NCI-H1105 treated with DMSO at 0.1 percent for 48 hours (cell line): ENCODE measurements at places on chromosomes 5 and 9.

GRCh38 chr9:127598839-127599549 lies 13.1 kb upstream of the STXBP1 start:
- no peak for DNase-seq

- no peak for DNase-seq
These were observed 49.4 kb downstream of the AP3B1 start for GRCh38 chr5:78245136-78245535.

DNA sequence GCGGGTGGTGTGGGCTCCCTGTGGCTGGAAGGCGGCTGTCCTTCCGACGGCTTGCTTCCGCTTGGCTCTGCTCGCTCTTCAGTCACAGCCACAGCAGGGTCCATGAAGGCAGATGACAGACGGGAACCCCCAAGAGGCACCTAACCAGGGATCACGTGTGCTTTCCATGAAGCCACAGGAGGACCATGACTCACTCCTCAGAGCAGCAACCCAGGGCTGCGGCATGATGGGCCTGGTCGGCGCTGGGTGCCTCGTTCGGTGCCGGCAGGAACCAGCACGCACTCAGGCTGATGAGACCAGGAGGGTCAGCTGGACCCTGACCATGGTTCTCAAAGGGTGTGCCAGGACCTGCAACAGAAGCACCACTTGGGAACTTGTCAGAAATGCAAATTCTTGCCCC lies 32.8 kb upstream of the MED10 start:
- DNase-seq: no peak

GRCh38 chr5:148653836-148654781 lies at the start of gene HTR4:
Gene HTR4 (minus strand): TSS chr5:148654527. CDS start chr5:148637014, 17,513 bp downstream.
- DNase-seq: peak; percentile 1

GRCh38 chr9:25396828-25397227 lies 281.4 kb downstream of the TUSC1 start:
- DNase-seq: no peak

- DNase-seq: no peak
These were observed 116.0 kb downstream of the MVB12B start for GRCh38 chr9:126442636-126443035.

DNA sequence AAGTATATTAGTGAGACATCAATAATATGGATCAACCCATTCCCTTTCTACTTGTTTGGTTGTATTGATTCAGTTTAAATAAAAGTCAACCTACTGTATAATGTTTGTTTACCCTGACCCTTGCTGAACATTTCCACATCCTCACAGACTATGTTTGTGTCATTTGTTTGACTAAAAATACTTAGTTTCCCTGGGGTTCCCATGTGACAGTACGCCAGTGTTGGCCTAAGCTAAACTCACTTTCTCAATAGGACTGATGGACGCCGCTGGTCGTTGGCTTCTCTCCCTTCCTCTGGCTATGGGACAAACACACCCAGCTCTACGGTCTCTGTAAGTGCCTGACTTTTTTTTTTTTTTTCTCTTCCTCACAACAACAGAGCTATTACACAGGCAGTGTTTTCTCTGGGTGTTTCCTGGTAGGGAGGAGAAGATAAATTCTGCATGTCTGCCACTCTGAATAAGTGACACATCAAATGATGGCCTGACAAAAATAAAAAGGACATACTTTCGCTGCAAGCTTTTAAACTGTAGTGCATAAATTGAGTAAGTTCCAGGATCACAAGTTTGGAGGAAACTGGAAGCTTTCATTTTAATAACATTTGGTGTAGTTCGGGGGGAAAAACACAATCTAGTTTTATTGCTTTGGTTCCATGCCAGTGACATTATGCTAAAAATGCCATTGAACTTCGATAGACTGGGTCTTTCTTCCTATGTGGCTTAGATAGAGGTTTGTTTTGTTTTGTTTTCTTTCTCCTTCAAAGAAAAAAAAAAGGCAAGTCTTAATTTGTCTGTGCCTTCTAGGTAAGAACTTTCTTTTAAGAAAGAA lies 101.0 kb downstream of the CD180 start:
- DNase-seq: no peak

DNA sequence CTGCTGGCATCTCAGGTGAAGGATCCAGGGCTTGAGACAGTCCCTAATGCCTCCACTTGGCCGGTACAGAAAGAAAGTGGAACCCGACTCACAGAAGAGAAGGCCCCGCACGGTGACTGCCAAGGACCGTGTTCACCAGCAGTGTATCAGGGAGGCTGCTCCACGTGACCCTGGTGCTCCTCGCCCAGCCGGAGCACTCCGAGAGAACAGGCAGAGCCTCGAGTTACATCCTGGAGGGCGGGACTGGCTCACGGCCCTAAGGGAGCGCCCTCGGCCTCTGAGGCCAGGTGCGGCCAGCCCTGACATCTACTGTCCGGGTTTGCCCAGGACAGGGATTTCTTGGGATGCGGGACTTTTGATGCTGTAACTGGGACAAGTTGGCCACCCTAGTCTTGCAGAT lies 104.0 kb upstream of the SARDH start:
- no peak for DNase-seq

DNA sequence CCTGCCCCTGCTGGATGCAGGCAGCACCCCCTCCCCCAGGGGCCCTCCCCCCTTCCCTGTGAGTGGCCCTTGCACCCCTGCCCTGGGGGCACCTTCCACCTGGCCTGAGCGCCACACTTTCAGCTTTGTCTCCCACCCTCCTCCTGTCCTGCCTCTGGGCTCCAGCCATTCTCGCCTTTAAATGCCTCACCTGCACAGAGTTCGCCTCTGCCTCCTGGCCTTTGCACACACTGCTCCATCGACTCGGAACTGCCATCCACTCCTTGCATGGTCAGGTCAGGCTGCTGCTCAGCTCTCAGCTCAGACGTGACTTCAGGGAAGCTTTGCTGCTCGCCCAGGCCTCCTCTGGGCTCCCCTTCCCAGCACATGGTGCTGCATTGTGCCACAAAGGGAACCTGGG lies 10.2 kb downstream of the FAM163B start:
- no peak for DNase-seq

GRCh38 chr5:77607324-77607723 lies 31.2 kb downstream of the OTP start:
- DNase-seq: peak; percentile 12

DNA sequence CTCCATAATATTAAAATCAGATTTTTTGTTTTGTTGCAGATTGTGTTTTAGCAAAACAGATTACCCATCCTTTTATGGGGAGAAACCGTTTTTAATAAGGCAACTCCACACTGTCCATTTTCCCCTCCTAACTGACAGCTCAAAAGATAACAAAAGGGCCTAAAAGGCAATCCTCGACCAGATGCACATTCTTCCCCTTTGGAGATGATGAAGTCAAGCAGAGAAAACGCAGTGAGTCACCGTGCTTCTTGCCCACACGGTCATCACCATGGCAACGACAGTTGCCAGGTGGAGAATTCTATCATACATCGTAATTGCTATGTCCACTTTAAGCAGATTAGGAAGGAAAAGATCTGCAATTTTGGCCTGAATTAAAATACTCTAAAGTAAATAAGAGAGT lies 96.4 kb downstream of the DIRAS2 start:
- peak; percentile 96 for DNase-seq

DNA sequence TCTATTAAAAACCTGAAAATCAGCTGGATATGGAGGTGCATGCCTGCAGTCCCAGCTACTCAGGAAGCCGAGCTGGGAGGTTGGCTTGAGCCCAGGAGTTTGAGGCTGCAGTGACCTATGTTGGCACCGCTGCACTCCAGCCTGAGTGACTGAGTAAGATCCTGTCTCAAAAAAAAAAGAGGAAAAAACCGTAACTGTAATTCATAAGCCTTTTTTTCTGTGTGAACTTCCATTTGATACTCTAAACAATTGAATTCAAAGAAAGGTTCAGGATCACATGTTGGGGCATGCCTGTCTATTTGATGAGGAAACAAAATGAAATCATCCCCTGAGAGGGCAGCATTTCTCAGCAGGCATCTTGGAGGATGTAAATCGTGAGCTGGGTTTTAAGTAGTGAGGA lies 38.8 kb downstream of the ITGA2 start:
- DNase-seq: peak; percentile 44

DNA sequence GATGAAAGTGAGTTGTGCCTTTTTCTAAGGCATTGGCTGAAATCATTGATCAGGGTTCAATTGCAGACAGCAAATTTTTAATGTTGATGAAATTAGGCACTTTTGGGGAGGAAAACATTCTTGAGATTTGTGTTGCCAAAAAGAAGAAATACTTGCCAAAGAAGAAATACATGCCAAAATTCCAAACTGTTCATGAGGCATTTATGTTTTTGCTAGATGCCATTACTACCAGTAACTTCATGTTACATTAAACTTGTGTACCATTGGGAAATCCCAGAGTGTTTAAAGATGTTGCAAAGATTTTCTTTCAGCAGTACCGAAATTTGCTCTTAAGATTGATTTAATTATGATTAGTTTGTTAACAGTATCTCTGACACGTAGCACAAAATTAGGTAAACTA lies 7.0 kb downstream of the XRCC4 start:
- no peak for DNase-seq

DNA sequence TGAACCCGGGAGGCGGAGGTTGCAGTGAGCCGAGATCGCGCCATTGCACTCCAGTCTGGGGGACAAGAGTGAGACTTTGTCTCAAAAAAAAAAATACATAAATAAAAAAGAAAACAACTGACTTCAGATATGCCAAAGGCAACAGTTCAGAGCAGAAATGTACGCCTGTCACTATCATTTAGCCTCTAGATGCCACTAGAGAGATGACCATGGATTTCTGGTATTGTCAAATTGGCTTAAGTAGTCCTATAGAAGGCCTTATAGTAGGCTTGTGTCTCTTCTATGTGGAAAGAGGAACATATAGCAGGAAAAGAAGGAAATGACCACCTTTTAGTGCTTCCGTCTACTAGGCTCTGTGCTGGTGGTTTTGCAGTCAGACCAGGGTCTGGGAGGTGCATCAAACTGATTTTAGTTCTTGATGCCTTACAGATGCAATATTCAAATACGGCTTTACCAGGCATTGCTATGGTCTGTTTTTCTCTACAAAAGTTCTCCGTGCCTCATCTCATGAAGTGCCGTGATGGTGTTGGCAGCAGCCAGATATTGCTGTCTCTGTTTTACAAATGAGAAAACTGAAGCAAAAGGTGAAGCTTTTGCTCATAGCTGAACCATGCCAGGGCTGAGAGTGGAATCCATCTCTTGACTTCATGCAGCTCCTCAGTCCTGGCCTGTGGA lies 17.2 kb downstream of the AGXT2 start:
- no peak for DNase-seq

DNA sequence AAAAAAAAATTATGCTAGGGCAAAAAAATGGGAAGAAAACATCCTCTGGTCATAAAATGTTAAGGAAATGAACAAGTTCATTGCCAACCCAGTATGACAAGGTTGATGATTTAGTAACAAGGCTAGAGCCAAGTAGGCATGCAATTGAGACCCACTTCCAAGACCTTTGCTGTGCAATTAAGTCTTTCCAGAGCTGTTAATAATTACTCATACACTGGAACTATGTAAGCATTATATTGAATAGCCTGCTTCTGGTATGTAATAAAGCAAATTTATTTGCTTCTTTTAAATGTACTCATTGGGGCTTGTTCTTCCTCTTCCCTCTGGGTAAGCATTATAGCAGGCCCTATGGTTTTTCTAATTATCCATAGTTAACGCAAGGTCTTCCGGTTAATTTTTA lies 32.5 kb upstream of the SNAPC3 start:
- DNase-seq: no peak

DNA sequence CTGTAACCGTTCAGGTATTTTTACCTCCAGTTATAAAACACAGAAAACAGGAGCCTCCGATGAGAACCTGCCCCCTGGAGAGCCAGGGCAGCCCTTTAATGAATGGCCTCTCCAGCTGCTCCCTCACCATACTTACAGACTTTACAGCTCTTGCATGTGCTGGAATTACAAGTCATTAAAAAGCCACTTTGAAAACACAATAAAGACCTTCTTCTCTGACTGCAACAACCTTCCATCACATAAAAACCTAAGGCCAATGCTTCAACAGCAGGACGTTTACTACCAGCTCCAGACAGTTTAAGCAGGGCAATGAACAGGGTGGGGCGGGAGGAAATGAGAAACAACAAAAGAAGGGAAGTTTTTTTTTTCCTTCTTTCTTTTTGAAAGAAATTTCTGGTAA lies 213.8 kb downstream of the MLLT3 start:
- no peak for DNase-seq
